ENCODE measurements at places on chromosomes 11 and 22.
A peak's percentile ranks its signal among the peaks of the same experiment; 100 is the strongest.

- no peak for DNase-seq
These were observed 8.5 kb downstream of the A4GALT start for GRCh38 chr22:42711895-42712837.

GRCh38 chr11:75547617-75548058 lies 14.4 kb upstream of the SERPINH1 start:
- no peak for DNase-seq

- no peak for DNase-seq
These were observed 116.9 kb upstream of the PAX6 start for GRCh38 chr11:31927982-31928381.

- no peak for DNase-seq
These were observed 650 bp downstream of the PPM1F start for GRCh38 chr22:21951931-21952465.

- DNase-seq: no peak
These were observed 108.2 kb upstream of the ARHGAP42 start for GRCh38 chr11:100578831-100579311.

- no peak for DNase-seq
These were observed 23.0 kb downstream of the TSKU start for GRCh38 chr11:76806131-76806530.

GRCh38 chr11:84497981-84498411 lies 1129.1 kb downstream of the DLG2 start:
- no peak for DNase-seq

DNA sequence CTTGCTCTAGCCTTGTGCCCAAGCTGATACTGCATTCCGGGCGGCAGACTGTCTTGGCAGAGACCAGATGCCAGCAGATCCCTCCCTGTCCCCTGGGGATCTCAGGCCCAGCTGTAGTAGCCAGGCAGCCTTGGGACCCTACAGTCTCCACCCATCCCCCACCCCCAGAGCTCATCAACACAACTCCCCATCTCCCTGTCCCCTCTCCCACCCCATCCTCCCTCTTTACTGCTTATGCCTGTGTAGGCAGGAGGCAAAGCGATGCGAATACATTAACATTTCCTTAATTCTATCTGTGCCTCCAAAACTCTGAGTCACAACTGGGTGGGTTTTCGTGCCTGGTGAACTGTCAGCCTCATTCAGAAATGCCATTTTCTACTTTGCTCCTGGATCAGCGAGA lies 547.6 kb downstream of the BUD13 start:
- DNase-seq: no peak

DNA sequence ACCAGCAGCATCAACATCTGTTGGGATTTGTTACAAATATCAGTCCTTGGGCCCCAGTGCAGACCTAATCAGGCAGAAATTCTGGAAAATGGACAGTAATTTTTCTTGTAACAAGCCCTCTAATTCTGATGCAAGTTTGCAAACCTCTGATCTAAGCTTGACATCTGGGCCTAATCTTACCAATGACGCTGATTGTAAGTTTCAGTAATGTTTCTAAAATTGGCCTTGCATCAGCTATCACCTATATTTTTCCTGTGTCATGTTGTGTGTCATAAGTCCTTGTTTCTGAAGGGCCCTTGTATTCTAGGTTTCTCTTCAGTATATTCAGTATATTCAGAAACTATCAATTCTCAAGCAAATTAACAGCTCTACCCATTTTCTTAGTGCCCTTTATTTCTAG lies 36.4 kb downstream of the ZNF215 start:
- DNase-seq: no peak

DNA sequence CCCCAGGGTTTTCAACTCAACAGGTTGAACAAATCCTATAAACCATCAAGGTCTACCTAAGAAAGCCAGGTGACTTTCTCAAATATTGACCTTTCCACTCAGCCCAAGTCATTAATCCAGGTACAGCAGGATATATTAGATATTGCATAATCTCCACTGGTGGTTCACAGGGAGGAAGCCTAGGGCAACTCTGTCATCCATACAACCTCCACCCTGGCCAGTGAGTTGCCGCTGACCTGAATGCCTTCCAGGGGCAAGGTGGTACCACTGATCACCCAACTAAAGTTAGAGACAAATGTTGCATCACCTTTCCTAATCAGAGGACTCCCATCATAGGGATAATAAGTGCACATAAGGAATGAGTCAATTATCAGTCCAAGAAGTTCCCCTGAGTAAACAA lies 22.9 kb downstream of the GUCD1 start:
- DNase-seq: no peak

GRCh38 chr22:48700566-48701295 lies 1126.9 kb downstream of the BRD1 start:
- no peak for DNase-seq

- no peak for DNase-seq
These were observed 73.9 kb downstream of the SCUBE1 start for GRCh38 chr22:43269246-43269645.

GRCh38 chr22:20131597-20131858 lies at the start of gene ZDHHC8:
ZDHHC8 (plus strand) TSS chr22:20131804; CDS start chr22:20131948, 144 bp downstream.
- peak; percentile 57 for DNase-seq

- DNase-seq: no peak
These were observed 41.2 kb downstream of the SNX19 start for GRCh38 chr11:130874955-130875531.

DNA sequence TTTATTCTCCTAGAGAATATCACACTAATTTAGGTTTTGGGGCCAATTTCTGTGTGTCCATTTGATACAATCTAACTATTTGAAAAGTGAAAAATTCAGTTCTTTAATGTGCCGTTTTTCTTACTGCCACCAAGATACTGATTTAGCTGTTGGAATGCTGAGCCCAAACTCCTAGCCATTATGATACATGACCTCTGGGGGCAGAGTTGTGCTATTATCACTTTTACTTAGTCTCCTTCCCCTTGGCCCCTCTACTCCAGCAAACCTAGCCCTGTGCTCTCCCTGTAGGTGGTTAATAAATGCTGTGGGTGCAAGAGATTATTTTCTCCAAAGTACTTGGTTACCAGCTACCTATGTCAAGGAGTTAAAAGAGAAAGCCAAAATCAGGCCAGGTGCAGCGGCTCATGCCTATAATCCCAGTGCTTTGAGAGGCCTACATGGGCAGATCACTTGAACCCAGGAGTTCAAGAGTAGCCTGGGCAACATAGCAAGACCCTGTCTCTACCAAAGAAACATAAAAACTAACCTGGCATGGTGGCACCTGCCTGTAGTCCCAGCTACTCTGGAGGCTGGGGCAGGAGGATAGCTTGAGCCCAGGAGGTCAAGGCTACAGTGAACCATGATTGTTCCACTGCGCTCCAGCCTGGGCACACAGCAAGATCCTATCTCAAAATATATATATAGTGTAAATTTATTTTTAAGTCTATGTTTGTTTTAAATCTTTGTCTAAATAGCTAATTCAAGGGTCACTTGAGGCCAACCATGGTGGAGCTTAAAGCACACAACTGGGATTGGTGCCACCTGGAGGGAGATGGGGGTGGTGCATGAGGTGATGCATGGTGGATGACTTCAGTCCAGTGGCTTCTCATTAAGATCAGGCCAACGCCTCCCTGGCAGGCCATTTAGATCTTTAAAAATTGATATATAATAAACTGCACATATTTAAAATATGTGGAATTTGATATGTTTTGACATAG lies 193.2 kb upstream of the PLET1 start:
- DNase-seq: peak; percentile 15

GRCh38 chr22:20810645-20811044 lies 36.7 kb downstream of the SERPIND1 start:
- peak; percentile 3 for DNase-seq

DNA sequence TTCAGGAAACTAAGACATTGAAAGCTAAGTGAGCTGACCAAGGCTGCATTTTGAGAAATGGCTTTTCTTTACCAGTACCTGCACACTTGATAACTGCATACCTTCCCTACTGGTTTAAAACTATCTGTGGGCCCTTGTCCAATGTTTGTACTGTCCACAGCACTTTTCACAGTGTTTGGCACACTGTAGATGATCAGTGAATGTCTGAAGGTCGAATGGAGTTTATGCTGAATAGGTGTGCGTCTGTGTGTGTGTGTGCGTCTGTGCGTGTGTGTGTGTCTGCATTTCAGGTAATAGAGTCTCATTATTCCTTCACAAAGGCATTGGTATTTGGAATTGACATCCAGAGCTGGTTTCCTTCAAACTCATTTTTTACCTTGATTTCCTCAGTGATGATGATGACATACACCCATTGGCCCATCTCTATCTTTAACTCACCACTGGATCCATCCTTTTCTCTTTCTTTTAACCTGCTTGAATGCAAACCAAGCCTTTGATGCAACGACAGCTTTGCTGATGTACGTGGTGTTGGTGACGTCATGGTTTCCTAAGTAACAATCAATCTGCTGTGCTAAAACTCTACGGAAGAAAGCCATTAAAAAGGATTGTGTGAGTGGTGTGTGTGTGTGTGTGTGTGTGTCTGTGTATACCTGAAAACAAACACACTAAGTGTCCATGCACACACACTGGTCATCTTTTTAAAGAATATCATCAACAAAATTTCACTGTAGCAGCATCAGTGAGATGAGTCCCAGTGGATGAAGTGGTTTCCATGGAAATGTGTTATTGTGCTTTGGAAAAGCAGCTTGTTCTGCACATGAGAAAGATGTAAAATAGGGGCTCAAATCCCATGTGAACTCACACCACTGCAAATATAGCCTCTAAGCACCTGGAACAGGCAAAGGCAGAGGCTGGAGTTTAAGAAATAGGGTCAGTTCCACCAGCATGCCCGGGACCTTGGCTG lies 490.2 kb upstream of the B3GAT1 start:
- DNase-seq: no peak

DNA sequence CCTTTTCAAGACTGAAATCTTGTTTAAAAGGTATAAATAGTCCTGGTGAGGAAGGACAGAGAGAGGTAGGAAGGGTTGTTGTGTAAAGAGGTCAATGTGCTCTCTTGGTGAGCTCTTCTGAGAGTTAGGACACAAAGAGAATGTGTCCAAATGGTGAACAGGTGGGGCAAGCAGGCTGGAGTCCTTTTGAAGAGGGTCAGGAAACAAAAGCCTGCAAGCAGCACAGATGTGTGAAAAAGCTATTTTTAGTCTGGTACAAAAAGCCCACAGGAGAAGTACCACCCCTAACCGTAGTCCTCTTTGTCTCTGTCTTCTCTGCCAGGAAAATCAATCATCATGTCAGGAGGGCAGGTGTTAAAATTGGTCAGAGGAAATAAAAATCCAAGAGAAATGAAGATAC lies 54.4 kb upstream of the SYN3 start:
- no peak for DNase-seq

DNA sequence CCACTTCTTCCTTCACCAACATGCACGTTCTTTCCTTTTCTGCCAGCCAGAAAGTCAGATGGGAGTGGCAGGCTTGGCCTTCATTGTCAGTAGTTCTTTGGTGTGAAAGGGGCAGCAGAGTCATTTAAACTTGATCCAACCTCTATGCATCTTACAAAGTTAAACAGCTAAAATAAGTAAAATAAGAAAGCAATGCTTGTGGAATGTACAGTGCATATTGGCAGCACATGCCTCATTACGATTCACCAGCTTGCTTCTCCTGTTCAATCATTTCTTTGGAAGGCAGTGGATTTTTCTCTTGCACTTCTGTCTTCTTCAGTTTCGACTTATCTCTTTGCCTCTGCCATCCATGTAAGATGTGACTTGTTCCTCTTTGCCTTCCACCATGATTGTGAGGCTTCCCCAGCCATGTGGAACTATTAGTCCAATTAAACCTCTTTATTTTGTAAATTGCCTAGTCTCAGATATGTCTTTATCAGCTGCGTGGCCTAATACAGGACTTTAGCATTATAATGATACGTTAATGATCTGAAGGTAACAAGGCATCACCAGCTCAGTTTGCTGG lies 14.8 kb downstream of the LGALS12 start:
- DNase-seq: no peak

DNA sequence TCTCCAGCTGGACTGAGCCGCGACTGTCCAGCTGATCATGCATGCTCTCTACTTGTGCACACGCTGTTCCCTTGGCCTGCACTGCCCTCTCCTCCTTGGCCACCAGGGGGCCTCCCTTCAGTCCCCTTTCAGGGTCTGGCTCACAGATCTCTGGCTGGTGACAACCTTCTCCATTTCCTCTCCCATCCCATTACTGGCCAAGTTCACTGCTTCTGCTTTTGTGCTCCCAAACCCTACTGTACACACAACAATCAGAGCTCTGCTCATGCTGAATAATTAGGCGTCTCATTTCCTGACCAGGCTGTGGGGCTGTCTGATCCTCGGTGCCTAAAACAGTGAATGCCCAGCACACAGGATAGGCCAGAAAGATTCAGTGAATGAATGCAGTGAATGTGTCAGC lies 224.0 kb upstream of the NARS2 start:
- DNase-seq: no peak

DNA sequence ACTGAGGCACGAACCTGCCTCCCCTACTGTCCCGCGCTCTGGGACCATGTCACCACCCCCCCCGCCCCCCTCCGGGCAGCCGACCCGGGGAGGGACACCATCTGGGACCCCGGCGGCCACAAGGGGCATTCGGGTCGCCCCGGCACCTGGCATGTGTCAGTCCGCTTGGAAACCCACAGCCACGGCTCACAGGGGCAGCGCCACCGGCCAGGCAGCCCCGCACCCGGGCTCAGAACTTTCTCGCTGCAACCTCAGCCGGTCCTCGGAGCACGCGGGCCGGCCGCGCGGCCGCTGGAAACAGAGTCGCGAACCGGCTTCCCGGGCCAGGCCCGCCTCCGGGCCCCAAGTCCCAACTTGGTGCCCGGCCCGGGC lies 159.9 kb upstream of the GRK3 start:
- DNase-seq: no peak

- no peak for DNase-seq
These were observed 90.9 kb downstream of the MICAL2 start for GRCh38 chr11:12200991-12201985.

DNA sequence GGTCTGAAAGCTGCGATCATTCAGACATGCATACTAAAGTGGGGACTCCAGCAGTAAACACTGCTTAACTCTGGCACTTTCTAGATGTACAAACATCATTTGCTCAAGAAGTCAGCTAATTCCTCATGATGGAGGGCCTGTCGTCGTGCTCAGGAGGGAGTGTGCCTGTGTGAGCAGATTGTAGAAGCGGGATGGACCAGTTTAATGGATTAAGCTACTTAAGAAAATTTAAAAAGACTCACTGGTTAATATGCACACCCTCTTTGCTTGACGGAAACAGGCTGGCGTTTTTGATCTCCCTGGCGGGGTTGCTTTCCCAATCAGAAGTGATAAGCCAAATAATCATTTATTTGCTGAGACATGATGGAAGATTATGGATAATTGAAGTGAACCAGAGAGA lies 79.0 kb downstream of the LDLRAD3 start:
- no peak for DNase-seq

GRCh38 chr11:117972629-117973502 lies 13.3 kb upstream of the IL10RA start:
- no peak for DNase-seq

DNA sequence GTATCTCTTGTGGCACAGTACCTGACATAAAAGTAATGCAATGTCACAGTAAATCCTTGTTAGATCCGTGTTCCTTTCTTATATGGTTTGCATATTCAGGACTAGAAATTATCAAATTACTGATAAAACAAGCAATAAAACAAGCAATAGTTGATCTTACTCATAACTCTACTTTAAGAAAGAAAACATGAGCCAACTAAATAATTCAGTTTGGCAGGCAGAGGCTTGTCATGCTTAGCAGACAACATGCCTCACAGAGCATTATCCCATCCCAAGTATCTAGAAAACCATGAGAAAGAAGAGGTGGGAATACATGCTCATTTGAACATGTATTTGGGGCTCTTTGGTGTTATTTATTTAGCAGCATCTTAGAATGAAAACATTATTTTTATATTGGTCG lies 241.9 kb downstream of the SOX6 start:
- DNase-seq: no peak

GRCh38 chr11:31107649-31108048 lies 261.9 kb downstream of the DCDC1 start:
- DNase-seq: no peak
